ENCODE measurements at places on chromosomes 11 and 22.

GRCh38 chr11:112902361-112903011, 58.7 kb upstream of the NCAM1 start:
- peak; percentile 43 for DNase-seq

GRCh38 chr11:22461626-22462025, 123.4 kb downstream of the SLC17A6 start:
- DNase-seq: no peak

DNA sequence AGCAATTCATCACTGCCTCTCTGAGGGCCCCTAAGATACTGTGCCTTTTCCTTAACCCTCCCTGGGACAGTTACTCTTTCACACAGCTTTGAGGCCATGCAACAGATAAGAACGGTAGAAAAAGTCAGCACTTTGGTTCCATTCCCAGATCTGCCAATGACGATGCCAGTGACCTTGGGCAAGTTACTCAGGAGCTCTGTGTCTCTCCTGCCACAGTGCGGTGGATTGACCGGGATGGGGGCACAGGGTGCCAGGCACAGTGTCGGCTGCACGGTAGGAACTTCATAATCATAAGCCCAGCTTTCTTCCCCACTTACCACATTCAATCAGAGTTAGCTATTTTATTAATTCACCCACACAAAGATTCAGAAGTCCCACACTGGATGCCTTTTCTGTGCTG, 1041.8 kb downstream of the TBC1D22A start:
- no peak for DNase-seq

- no peak for DNase-seq
Measured at GRCh38 chr11:10044618-10045017, 249.4 kb downstream of the SBF2 start.

DNA sequence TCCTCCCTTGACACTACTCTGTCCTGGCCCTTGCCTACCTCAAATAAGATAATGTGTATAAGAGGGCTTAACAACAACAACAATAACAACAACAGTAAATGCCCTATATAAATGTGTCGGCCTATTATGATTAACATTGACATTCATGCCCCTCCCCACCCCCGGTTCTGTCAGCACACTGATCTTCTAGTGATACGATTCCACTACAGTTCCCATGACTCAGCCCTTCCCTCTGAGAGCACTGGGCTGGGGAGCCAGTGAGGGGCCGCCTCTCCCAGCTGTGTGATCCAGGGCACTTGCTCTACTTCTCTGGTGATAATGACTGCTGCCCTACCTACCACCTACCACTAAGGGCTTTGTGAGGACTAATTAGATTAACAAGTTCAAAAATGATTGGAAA, 92.2 kb upstream of the PHOX2A start:
- DNase-seq: no peak

- no peak for DNase-seq
Measured at GRCh38 chr11:110478410-110478809, 48.7 kb downstream of the FDX1 start.

- no peak for DNase-seq
Measured at GRCh38 chr22:22375576-22376351, 131.2 kb downstream of the VPREB1 start.

GRCh38 chr22:20256551-20257211, 11.4 kb downstream of the RTN4R start:
- no peak for DNase-seq

GRCh38 chr11:47060807-47061206, 115.9 kb downstream of the ARFGAP2 start:
- no peak for DNase-seq

DNA sequence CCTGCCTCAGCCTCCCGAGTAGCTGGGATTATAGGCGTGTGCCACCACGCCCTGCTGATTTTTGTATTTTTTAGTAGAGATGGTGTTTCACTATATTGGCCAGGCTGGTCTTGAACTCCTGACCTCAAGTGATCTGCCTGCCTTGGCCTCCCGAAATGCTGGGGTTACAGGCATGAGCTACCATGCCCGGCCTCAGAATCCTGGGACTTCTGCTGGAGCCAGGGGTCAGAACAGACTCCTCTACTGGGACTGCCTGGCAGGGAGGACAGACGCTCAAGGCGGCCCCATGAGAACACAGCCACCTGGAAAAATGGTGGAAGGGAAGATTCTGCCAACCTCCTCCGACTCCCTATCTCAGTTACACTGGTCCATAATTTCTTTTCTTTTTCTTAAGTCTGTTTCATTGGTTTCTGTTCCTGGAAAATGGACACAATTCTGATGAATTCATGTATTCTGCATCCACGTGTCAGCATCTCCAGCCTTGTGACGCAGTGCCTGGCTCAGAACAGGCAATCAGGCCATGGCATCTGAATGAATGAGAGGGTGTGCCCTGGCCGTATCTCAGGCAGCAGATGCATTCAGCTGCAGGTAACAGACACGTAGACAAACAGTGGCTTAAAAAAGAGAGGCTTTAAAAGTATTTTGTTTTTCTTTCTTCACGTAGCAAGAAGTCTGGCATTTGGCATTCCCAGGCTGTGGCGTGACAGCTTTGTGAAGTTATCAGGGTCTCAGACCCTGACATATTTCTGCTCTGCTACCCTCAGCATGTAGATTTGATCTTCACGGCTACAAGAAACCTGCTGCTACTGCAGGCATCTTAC, 4.8 kb downstream of the SMIM38 start:
- no peak for DNase-seq

- no peak for DNase-seq
Measured at GRCh38 chr11:116485425-116485824, 287.4 kb downstream of the BUD13 start.

GRCh38 chr11:65559951-65560537, 1.9 kb upstream of the LTBP3 start:
- DNase-seq: no peak

- DNase-seq: no peak
Measured at GRCh38 chr11:120241277-120241676, 1.3 kb downstream of the POU2F3 start.

DNA sequence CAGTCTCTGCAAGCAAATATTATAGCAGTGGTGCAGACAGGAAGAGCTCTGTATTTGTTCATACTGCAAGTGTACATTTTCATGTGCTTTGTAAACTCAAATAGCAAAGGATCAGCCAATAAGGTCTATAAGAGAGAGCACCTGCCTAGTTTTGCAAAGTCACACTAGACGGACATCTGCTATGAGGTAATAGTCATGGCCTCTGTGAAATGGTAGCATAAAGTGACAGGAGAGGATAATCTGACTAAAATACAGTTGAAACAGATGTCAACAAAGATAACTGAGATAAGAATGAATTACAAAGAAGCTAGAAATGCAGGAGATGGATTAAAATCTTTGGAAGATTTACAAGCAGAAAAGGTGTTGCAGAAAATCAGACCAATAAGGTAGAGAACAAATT, 70.6 kb upstream of the SPON1 start:
- no peak for DNase-seq

DNA sequence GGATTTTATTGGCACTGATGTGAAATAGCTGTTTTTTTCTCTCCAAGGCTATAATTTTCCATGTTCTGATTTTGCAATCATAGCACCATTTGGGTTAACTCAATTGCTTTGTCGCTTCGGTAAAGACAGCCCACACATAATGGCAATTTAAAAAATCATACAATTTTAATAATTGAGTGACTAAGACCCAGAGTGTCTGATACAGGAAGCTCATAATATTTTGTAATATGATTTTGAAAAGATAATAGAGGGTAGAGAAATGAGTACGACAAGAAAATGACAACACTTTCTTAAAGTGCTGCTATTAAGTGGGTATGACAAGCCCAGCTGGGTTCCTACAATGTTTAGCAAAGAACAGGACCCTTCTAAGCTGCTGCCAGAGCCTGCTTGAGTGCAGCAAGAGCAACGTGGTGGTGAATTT, 439.1 kb downstream of the METTL15 start:
- DNase-seq: no peak

DNA sequence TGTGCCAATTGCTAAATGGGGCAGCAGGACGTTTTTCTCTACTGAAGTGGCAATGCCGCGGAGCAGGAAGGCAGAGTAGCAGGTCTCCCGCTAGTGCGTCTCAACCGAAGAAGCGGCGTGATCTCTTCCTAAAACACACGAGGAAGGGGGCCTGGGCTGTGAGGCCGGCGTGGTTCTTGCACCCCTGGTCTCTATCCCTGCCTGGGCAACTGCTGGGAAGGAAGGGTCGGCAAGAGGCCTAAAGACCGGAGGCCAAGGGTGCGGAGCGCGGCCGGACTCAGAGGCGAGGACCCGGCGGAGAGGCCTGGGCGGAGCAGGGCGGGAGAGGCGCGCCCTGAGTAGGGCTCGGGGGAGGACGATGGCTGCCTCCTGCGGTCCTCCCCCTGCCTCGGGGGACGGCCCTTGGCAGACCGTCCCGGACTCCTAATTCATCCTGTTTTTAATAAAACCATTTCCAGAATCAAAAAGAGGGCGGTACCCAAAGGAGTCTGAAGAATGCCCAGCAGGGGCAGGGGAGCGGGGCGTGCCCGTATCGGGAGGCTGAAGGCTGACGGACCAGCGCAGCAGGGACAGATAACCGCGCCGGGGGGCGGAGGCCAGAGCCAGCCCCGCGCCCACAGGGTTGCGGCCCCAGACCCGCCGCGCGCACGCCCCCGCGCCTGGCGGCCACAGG, 572 bp upstream of the APLP2 start:
- DNase-seq: peak; percentile 56

DNA sequence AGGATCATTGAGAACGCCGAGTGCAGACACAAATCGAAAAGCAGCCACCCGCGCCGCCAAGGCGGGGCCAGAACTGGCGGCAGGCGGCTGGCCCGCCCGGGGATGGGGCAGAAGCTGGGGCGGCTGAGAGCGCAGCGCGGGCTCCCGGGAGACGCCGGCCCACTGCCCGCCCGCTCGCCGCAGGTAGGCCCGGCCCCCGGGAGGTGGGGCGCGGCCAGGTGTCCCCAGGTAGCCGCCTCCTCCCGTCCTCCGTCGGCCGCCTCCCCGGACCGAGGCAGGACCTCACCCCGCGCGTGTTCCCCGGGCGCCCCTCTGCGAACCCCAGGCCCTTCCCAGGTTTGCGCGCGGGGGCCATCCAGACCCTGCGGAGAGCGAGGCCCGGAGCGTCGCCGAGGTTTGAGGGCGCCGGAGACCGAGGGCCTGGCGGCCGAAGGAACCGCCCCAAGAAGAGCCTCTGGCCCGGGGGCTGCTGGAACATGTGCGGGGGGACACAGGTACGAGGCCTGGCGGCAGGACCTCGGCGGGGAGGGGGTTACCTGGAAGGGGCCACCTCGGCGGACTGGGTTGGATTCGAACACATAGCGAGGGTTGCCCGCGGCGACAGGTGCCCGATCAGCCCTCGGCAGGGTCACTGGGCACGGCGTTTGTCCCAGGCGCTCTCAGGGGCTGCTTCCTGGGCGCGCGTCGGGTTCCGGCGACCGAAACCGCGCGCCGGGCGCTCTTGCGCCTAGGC, at the start of gene PRRG4:
PRRG4 (plus strand) TSS at position 248 of the 733 bp plus-strand sequence. CDS start 603 bp downstream, outside the sequence.
- DNase-seq: peak; percentile 38

DNA sequence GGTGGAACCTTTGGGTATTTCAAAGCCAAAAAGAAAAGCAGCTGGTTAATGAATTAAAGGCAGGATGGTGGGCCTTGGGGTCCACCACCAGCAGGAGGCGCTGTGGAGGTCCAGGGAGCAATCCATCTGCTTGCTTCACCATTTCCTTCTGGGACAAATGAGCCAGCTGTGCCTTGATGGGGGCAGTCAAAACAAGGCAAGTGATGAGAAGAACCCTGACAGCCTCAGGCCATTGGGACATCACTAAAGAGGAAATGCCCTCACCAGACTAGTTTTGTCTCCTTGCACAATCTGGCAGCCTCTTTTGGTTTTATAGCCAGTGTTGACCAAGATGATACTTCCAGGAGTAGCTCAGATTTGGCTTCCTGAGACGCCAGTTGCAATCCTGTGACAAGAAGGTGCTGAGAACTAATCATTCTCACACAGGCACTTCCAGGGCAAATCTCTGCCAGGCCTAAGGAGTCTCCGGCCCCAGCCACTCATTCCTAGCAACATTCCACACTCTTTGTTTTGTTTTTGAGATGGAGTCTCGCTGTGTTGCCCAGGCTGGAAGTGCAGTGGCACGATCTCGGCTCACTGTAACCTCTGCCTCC, 38.2 kb upstream of the WEE1 start:
- no peak for DNase-seq

DNA sequence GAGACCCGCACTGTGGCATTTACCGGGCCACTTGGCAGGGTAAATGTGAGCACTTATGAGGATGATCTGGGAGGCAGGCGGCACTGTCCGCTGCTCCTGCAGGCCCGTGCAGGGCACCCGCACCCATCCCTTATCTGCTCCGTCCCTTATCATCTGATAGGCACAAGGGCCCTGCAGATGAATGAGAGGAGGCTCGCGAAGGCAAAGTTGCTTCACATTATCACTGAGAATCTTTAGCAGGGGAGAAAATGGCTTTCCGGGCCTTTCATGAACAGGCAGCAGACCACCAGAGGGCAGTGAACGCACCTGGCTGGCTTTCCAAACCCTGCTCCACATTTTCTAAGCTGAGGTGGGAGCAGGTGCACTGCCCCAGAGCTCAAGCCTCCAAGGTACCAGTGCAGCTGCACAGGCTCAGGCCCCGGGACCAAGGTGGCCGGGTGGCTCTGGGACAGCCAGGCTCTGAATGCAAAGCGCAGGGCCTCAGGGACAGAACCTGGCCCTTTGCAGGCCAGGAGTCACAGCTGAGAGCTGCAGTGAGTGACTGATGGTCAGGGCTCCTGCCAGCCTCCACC, 165.6 kb downstream of the SHANK2 start:
- peak; percentile 3 for DNase-seq

DNA sequence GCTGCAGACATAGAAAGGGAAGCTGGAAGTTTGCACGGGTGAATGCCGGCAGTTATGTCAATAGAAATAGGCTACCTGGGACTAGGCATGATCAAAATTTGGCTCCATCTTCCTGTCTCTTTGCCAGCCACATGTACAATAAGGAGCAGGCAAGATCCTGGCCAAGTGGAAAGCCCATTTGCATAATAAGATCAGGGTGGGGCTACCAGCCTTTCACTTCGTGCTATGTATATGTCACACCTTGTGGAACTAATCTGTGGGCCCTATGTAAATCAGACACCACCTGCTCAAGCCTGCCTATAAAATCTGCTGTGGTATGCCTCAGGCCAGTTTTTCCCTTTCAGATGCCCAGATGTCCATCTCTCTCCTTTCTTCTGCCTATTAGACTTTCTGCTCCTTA, 79.3 kb upstream of the DRD2 start:
- DNase-seq: no peak

DNA sequence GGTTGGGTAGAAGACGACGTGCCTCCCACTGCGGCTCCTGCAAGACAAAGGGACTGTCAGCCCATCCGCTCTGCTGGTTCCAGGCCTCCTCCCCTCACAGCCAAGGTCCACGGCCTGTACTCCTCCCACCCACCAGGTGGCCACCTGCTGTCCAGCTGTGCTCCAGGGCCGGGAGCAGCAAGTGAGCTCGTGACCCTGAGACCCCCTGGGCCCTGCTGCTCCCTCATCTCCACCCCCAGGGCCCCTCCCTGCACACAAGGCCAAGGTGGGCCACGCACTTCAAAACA, 27.4 kb downstream of the TSPAN4 start:
- DNase-seq: no peak

GRCh38 chr11:119357074-119357473, 10.6 kb upstream of the MFRP start:
- no peak for DNase-seq

- no peak for DNase-seq
Measured at GRCh38 chr11:111582163-111582562, 20.1 kb upstream of the SIK2 start.

GRCh38 chr22:30728826-30729225, 34.2 kb downstream of the OSBP2 start:
- no peak for DNase-seq
